ENCODE measurements at places on chromosomes 4 and X.

DNA sequence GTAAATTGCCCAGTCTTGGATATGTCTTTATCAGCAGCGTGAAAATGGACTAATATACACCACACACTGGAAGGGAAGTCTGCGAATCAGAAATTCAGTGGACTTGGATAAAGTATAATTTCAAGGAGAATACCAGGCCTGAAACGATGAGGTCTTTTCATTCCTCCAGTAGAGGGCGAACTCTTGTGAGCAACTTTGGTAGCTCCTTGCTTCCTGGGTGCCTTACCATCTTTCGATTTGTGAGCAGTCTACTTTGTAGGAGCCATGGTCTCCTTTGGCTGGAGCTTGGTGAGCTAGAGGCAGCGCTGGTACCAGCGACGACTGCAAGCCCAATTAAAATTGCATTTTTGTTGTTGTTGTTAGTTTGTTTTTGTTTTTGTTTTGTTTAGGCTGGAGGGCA lies 791.9 kb downstream of the FAT4 start:
- peak; percentile 6 for DNase-seq

GRCh38 chr4:48189731-48190130 lies 55.7 kb upstream of the TXK start:
- no peak for DNase-seq

- no peak for DNase-seq
Observed at GRCh38 chr4:111066887-111067286, 444.0 kb upstream of the PITX2 start.

DNA sequence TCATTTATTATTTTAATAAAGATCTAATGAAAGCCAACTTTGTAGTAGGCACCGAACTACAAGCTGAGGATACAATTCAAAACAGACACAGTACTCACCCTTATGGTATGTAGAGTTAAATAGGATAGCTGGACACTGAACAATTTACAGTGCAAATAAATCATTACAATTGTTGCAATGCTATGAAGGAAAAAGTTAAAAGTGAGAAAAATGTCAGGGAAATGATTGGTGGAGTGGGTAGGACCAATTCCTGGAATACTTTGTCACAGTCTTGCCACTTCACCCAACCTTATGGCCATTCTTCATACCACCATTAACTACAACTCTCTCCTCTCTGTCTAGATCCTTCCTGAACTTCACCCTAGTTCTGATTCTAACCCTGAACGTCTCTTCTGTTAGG lies 70.1 kb upstream of the CCSER1 start:
- no peak for DNase-seq

DNA sequence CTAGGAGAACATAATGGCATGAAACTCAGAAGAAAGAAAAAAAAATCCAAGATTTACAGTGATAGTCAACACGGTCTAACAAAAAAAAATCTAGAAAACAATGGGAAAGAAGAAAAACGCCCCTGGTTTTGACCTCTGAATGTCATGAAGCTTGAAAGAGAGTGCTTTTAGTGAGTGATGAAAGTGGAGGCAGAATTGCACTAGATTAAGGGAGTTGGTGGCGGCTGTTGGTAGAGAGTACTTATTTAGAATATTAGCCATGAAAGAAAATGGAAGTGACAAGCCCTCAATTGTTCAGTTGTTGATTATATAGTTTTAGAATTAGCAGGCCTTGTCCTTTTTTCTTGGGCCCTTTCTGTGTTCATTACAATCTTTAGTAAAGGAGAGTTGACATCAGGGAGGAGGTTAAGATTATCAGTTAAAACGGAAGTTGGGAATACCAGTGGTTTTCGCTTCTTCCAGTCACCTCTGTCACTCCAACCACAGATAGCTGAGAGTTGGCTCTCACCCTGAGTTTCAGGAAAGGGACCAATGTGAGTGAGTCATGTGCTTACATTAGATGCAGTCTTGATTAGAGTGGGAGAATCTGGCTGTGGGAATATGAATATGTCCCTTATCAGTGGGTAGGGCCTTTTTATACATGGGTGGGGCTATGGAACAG lies 29.7 kb downstream of the EREG start:
- DNase-seq: no peak

- no peak for DNase-seq
Observed at GRCh38 chrX:111284631-111285293, 14.5 kb upstream of the CAPN6 start.

DNA sequence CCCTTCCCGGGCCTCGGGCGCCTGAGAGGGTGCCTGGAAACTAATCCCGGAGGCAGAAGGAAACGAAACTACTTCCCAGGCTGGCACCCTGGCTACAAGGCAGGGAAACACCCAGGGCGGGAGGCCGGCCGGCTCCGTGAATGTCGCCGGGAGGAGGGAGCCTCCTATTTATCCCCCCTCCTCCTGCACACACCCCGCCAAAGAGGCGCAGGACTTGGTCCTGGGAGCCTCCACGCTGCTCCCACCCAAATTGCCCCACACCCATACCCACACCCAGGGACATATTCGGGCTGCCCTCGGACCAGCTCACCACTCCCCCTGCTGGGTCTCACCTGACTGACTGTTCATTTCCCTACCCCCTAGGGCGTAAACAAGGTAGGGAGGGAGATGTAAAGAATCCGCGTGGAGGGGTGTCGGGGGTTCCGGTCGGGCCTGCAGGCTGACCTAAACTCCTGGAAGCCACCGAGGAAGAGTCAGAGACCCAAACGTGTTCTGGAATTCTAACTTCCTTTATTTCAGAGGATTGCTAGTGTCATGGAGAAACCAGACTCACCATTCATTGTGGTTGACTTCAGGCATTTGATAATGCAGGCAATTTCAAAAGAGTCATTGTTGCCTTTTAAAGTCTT lies at the start of gene BTC:
TSS of gene BTC (minus strand) at position 142 of the 629 bp plus-strand sequence. CDS start 198 bp downstream, outside the sequence.
- DNase-seq: peak; percentile 69

DNA sequence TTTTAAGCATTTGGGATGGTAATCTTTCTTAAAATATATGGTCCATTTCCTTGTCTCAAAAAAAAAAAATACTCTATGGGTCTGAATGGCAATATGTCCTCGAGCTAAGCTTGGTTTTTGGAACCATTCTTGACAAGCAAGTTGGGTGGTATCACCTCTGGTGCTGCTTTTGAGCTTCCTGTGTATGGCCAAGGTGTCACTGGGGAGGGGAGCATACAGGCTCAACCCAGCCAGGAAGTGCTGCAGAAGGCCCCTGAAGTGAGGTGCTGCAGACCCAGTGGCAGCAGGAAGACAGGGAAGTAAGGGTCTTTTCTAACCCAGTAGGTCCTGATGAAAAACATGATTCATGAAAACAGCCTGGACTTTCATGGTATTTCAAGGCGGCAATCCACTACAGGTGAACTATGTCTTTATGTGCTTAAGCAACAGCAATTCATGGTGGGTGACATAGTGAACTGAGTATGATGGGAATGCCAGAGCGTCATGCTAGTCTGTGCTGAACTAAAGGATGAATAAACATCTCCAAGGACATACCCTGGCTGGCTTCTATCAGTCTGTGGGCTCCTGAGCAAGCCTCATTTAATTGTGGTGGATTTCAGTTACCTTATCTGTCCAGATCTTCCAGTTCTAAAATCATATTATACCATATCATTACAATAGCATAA lies 15.1 kb downstream of the TRAPPC2 start:
- DNase-seq: no peak

Measured in Caco-2 (cell line).